LNCaP clone FGC (cell line): ENCODE measurements at places on chromosomes 12 and 14.
A peak's percentile ranks its signal among the peaks of the same experiment; 100 is the strongest.

DNA sequence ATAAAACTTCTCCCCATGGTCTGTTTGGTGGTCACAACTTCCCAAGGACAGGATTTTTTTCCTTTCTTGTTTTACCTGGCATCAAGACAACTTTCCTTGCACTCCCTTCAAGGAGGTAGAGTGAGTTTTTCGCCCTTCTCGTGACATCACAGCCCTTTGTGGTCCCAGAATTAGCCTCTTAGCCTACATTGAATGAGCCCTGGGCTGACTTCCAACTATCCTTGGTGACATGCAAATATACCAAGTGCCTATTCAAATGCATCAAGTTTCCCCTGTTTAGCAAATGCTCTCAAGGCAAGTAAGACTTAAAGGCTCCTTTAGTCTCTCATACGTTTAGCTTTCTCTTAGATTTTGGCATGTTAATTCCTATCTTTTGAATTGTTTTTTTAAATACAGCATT, 36.6 kb downstream of the TC2N start:
- peak; percentile 94 for DNase-seq

DNA sequence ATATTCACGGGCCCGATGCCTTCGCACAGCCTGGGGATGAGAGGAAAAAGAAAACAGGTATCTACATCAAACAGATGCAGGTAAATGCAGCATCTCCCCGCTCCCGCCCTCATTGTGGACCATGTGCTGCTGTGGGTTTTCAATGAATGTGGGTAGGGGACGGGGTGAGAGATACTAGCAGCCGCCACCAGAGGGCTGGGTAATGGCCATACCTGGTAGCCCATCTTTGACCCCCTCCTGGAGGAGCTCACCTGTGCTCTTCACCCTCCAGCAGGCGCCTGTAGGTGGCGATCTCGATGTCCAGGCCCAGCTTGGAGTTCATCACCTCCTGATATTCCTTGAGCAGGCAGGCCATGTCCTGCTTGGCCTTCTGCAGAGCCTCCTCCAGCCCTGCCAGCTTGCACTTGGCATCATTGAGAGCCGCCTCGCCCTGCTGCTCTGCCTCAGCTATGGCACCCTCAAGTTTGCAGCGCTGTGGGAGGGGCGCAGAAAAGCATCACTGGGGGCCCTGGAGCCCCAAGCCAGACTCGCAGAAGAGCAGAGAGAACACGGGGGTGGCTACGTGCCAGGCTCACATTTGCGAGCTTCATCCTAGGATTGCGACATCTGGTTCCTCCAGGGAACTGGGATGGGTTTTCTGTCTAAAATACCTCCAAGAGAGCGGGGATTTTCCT, 10.2 kb downstream of the KRT82 start:
- DNase-seq = no peak

GRCh38 chr12:30537228-30537627, 158.4 kb downstream of the IPO8 start:
- no peak for DNase-seq

GRCh38 chr12:123271001-123271668, 521 bp downstream of the CDK2AP1 start:
- DNase-seq = no peak

- no peak for DNase-seq
These were observed 68.4 kb downstream of the ANO6 start for GRCh38 chr12:45284096-45284901.

DNA sequence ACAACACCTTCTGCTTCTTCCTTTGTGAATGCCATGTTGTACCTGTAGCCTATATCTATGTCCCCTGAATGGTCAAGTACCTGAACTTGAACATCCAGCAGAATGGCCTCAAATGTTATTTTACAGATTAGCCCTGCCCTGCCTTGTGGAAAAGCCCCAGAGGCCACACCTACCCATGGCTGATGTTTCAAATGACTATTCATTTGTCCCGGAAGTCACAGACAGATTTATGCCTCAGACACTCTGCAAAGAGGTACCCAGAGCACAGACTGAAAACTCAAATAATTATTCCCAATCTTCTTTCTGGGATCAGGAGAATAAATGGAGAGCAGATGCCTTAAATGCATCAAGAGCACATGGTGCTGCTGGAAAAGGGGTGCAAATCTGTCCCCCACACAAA, 13.0 kb upstream of the DPF3 start:
- no peak for DNase-seq

GRCh38 chr14:84458881-84459280, 1071.1 kb upstream of the FLRT2 start:
- no peak for DNase-seq

GRCh38 chr14:80425686-80426085, 214.4 kb upstream of the DIO2 start:
- no peak for DNase-seq

DNA sequence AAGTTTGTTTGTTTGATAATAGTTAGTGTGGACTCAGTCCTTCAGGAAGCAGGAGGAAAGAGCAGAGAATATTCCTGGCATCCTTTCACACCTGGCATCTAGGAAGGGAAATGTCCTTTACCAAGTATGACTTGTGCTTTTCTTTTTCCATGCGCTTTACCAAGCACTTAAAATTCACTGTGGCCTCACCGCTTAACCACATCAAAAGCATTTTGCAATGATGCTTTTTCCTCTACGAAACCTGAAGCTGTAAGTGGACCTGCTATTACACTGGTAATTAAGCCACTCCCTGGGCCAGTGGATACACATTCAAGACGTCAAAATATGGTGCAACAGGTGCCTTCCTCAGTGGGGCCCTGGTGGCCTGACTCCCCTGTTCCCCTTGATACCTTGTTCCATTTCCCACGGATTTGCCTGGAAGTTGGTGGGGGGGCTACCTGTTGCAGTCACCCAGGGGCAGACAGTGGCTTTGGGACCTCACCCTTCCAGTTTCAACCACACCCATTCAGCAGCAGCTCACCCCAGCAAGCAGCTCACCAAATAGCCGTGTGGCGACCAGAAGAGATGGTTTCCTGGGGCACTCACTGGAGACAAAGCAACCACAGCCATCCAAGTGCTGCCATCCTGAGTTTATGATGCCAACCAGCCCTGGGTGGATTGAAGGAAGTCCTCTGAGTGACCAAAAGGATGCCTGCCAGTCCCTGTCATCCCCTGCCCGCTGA, 14.2 kb upstream of the FZD10 start:
- DNase-seq = no peak

DNA sequence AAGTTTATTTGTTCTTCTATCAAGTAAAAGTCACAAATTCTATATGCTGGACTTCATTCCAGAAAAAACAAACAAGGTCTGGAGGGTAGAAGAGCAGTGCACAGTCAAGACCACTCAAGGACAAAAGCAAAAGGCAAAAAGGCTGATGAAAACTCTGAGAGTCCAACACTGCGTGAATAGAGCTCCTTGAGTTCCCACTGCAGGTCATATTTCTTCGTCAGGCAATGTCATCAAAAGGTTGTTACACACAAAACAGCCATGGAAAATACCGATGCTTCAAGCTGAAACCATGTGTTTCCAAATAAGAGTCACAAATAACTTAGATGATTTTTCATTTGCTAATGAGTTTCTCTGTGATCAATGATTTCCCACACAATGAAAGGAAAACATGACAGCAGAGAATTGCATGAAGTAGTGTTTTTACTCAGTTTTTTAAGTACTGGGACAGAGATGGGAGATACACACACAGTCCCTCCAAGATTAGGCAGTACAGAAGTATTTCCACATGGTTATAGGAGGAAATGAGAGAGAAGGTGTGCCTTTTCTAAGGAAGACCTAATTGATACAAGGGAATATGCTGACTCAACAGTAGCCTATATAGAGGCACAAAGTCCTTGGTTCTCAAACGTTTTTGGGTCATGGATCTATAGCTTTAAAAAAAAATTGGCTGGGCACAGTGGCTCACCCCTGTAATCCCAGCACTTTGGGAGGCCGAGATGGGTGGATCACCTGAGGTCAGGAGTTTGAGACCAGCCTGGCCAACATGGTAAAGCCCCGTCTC, 177.7 kb downstream of the MED13L start:
- no peak for DNase-seq

- no peak for DNase-seq
These were observed 70.5 kb downstream of the ANKS1B start for GRCh38 chr12:99914206-99914605.

DNA sequence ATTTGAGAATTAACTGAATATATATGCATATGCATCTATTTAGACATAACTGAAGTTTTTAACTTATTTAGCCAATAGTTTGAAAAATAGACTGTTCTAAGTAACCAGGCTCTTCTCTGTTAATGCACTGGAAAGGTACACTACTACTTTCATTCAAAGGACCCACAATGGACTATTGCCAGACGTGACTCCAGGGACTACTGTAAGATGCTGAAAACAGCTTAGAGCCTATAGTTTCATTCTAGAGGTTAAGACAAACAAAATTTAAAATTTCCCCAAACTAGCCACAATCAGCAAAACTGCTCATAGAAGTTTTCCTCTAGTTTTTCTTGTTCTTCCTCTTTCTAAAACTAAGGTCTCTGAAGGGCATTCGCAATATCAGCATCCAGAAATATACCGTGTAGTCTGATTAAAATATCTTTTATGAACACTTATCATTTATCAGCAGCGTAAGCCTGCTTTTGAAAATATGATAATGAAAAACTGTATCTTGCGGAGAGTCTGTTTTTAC, 10.4 kb downstream of the APPL2 start:
- DNase-seq = no peak

- no peak for DNase-seq
These were observed 6.4 kb upstream of the SLC38A4 start for GRCh38 chr12:46832130-46832704.

- DNase-seq = peak; percentile 25
These were observed 266.4 kb upstream of the USP15 start for GRCh38 chr12:61993734-61994345.

DNA sequence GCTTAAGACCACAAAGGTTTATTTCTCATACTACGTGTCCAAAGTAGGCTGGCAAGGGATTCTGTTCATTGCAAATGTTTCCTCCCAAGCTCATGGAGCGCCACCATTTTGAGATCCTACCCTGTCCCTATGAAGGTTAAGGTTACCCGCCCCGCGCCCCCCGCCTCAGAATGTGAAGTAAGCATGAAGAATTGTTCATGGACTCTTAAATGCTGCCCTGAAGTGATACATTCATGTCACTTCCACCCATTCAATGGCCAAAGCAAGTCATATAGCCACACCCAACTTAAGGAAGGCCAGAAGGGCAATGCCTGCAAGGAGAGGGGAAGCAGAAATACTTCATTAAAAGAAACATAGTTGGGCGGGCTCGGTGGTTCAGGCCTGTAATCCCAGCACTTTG, 4.2 kb downstream of the TMEM253 start:
- no peak for DNase-seq

DNA sequence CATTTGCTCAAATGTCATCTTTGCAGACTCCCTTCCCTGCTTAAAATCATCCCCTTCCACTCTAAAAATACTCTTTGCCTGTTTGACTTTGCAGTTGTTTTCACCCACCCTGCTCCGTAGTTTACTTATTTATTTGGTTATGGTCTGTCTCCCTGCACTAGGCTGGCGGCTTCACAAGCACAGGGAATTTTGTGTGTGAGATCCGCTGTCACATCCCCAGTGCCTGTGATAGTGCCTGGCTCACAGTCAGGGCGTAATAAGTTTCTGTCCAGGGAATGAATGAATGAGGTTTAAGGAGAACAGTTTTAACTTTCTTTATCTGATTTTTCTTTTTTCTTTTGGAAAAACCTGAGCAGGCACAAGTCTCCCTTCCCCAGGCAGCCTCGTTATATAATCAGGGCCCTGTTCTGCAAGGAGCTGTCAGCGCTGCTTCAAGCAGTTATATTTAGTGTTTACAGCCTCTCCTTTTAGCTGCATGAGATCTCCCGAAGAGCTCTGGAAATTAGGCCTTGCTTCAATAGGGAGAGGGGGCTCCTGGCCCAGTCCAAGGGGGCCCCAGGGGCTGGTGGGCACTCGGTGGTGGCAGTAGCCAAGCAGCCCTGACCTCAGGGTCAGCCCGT, 107.1 kb downstream of the AACS start:
- no peak for DNase-seq

DNA sequence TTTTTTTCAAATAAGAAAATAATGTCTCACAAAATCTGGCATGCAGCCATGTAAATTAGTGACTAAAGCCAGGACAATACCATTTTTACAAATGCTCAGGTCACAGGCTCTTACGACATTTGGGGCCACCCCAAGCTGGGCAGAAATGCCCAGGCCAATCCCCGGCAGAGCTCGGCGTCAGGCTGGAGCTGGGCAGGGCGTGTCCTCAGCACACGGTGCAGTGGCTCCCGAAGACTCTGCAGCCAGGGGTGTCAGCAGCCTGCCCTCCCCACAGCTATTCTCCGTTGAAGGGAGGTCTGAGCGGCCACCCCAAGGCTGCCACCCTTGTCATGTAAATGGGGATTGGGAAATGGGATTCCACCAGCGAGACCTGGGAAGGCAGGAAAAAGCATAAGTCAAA, 158.6 kb downstream of the DICER1 start:
- DNase-seq = no peak

GRCh38 chr14:69660344-69661193, 49.2 kb downstream of the SUSD6 start:
- no peak for DNase-seq

DNA sequence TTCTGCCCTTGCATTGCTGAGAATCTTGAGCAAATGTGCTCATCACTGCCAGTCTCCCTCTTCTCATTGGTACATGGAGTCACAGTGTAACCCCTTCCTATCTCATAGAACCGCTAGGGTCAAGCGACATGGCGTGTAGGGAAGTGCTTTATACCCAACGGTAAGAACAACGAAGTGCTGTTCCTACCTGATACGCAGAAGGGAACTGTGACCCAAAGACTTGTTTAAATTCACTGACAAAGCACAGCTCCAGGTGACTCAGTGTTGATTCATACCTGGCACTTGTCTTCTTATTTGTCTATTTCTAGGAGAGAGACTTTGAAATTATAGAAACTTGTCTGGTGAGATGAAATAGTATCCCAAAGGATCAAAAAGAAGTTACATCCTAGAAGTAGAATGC, 53.7 kb downstream of the FBXL14 start:
- no peak for DNase-seq

DNA sequence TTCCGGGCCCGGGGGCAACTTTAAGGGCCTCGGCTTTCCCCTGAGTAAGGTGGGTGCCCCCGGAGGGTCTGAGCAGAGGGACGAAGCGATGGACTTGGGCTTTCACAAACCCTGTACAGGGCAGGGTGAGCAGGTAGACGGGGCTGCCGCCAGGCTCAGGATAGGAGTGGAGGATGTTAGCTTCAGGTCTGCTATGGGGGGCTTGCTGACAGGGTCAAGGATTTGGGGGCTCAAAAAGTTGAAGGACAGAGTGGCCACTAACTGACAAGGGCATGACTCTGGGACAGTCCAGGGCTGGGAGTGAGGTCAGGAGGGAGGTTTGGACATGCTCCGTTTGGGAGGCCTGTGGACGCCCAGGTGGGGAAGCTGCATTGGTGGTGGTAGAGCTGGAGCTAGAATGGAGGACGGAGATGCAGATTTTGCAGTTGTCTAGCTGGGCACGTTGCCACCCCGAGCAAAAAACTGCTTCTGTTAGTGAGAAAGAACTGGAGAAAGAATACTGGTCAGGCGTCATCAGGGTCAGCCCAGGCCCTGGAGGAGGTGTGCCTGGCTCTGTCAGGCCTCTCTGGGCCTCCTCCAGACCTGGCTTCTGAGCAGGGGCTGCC, 113.3 kb downstream of the ADGRD1 start:
- DNase-seq = no peak

GRCh38 chr12:68641138-68641537, 30.4 kb downstream of the RAP1B start:
- DNase-seq = no peak

GRCh38 chr12:116887897-116888296, 6.7 kb upstream of the HRK start:
- no peak for DNase-seq
